ENCODE measurements at places on chromosomes 1 and 21.

DNA sequence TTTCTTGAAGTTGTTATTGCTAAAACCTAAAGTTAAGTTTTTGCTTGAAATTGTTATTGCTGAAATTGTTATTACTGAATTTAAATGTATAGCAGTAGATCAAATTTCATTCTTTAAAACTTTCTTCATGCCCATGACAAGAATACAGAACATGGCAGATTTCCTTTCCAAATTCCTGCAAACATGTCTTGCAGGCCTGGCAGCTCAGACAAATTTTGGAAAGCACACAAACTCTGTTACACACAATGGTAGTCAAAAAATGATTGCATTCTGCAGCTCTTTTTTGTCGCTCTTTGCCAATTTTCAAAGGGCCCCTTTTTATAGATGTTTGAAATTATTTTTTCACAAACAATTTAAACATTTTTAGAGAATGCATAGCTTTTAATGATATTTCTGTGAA lies 1292.3 kb upstream of the B3GALT2 start:
- DNase-seq: no peak

DNA sequence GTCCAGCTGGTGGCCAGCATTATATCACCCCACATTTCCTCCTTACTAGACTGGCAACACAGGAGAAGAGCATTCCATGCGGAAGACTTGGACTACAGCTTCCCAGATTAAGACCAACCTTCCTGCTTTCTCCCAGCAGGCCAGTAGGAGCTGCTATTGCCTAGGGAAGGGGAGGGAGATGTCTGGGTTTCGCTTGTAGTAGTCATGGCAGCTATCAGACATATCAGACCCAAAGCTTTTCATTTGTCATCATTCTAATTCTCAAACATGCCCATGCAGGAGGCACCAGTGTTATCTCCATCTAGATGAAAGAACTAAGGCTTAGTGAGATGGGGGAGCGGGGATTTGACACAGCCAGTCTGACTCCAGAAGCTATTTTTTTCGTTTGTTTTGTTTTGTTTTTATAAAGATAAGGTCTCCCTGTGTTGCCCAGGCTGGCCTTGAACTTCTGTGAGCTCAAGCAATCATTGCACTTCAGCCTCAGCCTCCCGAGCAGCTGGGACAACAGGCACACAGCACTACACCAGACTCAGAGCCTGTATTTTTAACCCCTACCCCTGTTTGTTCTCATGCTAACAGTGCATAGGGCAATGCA lies 4.5 kb downstream of the PLA2G2A start:
- no peak for DNase-seq

DNA sequence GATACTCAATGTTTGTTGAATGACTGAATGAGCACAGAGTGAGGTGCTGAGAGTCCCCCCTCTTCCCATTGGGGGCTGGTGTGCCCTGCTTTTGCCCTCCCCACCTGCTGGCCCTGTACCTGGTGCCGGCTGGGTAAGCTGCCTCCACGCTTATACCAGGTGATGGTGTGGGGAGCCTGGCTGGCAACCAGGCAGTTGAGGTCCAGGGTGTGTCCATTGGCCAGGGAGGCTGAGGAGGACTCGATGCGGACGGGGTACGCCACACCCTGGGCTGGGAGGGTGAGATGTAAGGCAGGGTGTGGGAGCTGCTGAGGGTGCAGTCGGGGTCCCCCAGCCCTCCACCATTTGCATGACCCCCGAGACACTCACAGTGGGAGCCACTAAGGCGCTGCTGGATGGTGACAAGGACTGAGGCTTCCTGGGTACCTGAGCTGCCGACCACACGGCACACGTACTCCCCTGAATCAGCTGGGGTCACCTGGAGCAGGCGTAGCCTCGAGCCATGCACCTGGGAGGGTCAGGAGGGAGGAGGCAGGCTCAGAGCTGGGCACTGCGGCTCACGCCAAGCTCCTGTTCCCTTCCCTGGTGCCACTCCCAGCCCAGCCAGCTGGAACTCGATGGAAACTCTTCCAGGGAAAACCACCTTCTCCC lies 36.6 kb downstream of the LDLRAD2 start:
- no peak for DNase-seq

- no peak for DNase-seq
These were observed 18.3 kb downstream of the NECAP2 start for GRCh38 chr1:16458831-16459230.

- no peak for DNase-seq
These were observed 3.2 kb downstream of the LYPD8 start for GRCh38 chr1:248752161-248753028.

DNA sequence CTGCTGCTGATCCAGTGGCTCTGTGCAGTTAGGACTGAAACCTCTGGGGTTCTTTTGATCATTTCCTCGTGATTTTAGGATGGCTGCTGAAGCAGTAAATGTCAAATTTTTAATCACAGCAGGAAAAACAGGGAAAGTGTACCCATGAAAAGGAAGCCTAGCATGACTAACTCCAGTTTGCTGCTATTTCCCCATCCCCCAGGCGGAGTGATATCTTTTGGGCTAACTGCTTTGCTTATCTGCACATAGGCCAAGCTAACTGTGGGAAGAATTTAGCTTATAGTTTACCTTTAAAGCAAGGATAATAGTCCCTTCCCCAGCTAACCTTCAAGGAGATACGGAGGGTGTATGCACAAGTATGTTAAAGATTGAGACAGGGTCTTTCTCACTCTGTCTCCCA lies 149.8 kb upstream of the TNR start:
- DNase-seq: no peak

DNA sequence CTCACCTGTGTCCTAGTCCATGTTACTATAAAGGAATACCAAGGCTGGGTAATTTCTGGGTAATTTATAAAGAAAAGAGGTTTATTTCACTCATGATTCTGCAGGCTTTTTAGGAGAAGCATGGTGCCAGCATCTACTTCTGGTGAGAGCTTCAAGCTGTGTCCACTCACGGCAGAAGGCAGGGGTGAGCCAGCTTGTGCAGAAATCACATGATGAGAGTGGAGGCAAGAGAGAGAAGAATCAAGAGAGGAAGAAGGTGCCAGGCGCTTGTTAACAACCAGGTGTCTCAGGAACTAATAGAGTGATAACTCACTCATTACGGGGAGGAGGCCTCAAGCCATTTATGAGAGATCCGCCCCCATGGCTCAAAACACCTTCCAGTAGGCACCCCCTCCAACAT lies 67.5 kb upstream of the CD34 start:
- no peak for DNase-seq

DNA sequence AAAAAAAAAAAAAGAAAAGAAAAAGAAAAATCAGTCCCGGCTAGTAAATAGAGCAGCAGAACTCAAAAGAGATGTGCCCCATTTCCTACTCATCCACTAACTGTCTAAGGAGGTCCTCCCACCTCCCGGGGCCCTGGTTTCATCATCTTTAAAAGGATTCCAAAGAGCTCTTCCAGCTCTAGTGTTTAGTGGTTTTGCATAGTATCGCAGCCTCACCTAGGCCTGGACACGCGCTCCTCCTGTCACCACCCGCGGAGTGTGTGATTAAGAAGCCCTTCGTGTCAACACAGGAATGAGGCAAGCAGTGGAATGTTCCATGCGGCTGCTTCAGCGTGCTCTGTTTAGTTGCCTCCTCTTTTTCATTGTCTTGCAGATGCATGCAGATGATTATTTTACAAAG lies 49.0 kb downstream of the LBR start:
- no peak for DNase-seq

DNA sequence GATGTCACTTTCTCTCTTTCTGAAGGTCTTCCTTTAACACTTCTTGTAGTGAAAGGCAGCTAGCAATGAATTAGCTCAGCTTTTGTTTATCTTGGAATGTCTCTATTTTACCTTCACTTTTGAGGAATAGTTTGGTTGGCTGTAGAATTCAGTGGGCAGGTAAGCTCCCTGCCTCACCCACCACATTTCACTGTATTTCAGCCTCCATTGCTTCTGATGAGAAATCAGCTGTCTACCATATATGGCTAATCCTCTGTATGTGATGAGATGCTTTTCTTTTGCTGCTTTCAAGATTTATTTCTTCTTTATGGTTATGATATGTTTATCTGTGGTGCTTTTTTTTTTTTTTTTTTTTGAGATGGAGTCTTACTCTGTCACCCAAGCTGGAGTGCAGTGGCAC lies 70.1 kb downstream of the MRPL39 start:
- DNase-seq: no peak

DNA sequence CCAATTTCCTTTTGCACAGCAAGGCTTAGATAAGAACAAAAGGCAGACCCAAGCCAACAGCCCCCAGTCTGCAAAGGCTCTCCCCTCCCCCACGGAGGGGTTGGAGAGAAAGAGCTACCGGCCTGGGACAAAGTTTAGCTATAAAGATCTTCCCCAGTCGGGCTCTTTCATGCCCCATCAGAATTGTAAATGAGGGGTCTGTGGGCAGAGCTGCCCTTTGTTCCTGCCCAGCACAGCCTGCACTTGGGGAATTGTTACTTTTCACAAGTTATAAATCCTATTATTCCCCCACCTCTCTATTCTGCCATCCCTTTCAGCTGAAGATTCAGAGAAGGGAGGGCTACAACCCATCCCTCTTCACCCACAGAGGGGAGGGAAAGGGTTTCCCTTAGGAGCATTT lies 3.5 kb downstream of the MYCL start:
- DNase-seq: no peak

DNA sequence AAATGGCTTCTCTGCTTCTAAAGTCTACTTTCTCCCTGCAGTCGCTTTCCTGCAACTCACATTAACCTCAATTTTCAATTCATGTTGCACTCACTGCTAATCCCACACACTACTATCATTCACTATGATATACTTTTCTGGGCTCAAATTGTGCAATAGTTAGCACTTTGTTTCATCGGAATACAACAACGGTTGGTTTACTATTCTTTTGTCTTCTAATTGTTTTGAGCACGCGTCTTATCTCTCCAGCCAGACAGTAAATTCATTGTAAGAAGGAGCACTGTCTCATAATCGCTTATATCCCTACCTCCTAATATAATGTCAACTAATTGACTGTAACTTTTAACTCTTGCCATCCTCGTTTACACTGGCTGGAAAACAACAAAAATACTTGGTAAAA lies 3.9 kb upstream of the PALMD start:
- no peak for DNase-seq

DNA sequence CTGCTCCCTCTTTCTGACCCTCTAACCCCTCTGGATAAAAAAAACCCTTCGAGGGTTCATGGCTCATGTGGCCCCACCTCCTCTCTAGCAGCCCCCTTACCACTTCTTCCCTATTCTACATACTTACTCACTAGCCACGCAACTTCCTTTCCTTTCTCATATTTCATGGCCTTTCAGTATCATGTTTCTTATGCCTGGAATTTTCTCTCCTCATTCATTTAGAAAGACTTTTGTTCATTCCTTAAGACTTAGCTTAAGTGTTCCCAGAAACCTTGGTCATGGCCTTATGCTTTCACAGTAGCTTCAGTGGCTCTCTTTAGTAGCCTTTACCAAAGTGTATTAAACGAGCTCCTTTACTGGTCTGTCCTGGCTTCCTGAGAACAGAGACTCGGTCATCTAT lies 6.1 kb downstream of the ACP6 start:
- DNase-seq: no peak

- no peak for DNase-seq
These were observed 852 bp downstream of the TMEM50A start for GRCh38 chr1:25338986-25339385.

GRCh38 chr1:34711485-34711884 lies 43.4 kb upstream of the GJB5 start:
- DNase-seq: no peak

GRCh38 chr1:113124366-113124765 lies 51.4 kb downstream of the LRIG2 start:
- DNase-seq: no peak

- no peak for DNase-seq
These were observed 380.5 kb upstream of the CAMK1G start for GRCh38 chr1:209202830-209203532.

DNA sequence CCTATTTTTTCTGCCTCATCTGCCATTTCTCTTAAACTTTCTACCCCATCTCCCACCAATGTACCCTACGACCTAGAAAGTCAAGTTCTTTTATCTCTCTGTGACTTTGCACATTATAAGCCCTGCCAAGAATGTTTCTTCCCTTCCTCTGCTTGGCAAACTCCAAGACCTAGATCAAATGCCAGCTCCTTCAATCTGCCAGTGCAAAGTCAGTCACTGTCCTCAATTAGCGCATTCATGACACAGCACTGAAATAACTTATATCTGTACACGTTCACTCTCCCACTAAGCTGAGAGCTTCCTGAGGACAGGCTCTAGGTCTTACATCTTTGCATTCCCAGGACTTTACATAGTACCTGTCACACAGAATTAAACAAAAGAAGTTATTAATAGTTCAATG lies 21.4 kb upstream of the LSM10 start:
- no peak for DNase-seq

GRCh38 chr1:178412400-178412770 lies 84.4 kb downstream of the CLEC20A start:
- no peak for DNase-seq

DNA sequence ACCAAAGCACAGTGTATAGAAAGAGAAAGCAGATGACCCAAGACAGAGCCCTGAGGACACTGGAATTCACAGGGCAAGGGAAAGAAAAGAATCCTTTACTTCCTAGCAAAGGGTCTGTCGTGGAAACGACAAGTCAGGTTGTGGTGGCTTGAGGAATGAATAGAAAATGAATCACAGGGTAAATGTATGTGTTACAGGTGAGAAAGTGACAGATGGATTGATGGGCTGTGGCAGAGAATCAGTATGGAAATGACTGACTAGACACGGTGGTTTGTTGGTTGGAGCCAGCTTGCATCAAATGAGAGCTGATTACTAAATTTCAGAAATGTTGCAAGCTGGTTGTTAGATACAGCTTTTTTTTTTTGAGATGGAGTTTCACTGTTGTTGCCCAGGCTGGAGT lies 46.9 kb downstream of the PTP4A2 start:
- no peak for DNase-seq

GRCh38 chr1:248599396-248599795 lies 1.9 kb upstream of the OR2T10 start:
- no peak for DNase-seq

- DNase-seq: no peak
These were observed 2.8 kb upstream of the C1orf162 start for GRCh38 chr1:111471012-111471411.

DNA sequence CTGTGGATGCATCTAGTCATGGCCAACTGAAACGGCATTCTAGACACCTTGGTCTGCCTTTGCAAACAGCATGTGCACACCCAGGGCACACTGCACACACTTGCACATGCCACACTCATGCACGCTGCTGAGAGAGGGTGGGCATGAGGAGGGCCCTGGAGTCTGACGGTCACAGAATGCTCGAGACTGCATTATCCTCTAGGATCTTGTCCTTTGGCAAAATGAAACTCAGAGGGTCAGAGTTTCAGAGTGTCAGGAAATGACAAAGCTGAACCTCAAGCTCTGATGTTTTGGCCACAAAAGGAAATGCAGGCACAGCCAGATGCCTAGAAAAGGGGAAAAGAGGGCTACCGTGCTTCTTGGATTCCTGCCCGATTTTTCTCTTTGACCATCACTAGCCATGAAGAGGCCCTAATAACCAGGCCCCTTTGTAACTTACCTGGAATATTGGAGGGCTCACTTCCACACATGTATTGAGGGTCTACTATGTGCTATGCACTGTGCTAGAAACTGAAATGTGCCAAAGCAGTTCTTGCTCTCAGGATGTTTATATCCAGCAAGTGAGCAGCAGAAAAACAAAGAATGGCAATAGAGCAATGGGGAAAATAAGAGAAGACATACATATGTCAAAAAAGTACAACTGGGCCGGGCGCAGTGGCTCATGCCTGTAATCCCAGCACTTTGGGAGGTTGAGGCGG lies 65.4 kb downstream of the TOMM20 start:
- DNase-seq: no peak

GRCh38 chr1:59552007-59552406 lies 255.1 kb downstream of the FGGY start:
- no peak for DNase-seq

GRCh38 chr1:204575221-204576190 lies 59.3 kb downstream of the MDM4 start:
- no peak for DNase-seq

- peak; percentile 93 for DNase-seq
These were observed at the start of gene QSOX1 for GRCh38 chr1:180154325-180155181. Gene QSOX1, plus strand, starts transcription at chr1:180154869. Its CDS starts 39 bp downstream, at chr1:180154908.

Data from coronary artery (tissue), 2 donors.